K562 (cell line): ENCODE measurements at places on chromosomes 5 and 9. TPM values are rescaled to one million over a fixed set of nuclear protein-coding genes. Genes with fewer than 3 reads are reported as not detected.

DNA sequence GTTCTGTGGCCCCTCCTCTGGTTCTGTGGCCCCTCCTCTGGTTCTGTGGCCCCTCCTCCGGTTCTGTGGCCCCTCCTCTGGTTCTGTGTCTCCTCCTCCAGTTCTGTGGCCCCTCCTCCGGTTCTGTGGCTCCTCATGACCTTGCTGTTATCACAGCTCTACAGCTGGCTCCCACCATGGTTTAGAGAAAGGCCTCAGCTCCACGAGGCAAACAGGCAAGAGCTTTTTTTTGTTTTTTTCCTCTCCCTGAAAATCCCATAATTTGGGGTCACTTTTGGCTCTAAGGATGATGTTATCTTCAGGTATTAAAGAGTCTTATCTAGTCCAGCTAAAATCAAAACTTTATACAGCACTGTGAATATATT lies 31.8 kb downstream of the C5orf15 start:
- DNase-seq: peak; percentile 92

- DNase-seq: no peak
These were observed 54.5 kb downstream of the ADAMTS12 start for GRCh38 chr5:33837301-33837700.

GRCh38 chr5:16521521-16522483 lies 56.2 kb upstream of the ZNF622 start:
- DNase-seq: no peak

- DNase-seq: peak; percentile 25
These were observed 21.3 kb upstream of the AK3 start for GRCh38 chr9:4762108-4762885.

- DNase-seq: no peak
These were observed 7.1 kb upstream of the PJA2 start for GRCh38 chr5:109416882-109417281.

DNA sequence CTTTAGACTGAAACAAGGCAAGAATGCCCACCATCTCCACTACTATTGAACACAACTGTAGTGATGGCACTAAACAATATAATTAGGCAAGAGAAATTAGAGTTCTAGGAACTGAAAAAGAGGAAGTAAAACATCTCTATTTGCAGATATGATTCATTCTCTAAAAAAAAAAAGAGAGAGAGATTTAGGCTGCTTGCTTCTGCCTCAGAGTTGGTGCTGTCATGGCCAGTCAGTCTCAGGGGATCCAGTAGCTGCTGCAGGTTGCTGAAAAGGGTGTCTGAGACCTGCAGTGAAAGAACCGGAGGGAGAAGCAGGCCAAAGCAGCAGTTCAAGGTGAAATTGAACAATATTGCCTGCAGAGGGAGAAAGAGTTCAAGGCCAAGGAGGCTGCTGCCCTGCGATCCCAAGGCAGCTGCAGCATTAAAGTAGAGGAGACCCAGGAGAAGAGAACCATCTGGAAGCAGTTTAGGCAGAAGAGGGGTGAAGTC lies 72.5 kb downstream of the AP3B1 start:
- no peak for DNase-seq

- no peak for DNase-seq
These were observed 26.9 kb downstream of the MRPS30 start for GRCh38 chr5:44835693-44836092.

DNA sequence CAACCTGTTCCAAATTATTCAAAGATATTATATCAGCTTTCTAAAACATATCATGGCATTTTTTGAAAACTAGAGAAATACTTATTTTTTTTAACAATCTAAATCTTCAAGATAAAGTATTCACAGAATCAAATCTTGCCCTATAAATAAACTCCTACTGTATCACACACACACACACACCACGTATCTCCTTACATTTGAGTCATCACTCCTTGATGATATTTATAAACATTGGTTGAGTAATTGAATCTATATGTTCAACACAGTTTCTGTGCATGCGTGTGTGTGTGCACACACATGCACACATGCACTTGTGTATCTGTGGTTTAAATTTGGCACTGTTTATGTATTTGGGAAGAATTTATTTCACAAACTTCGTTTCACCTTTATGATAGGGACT lies 1716.4 kb downstream of the EFNA5 start:
- no peak for DNase-seq

The LCN12 gene
- total RNA-seq: not detected in 2 replicates

The TAF11L5 gene
- 0.53 TPM in 1 of 2 replicates, not detected in the other for total RNA-seq

DNA sequence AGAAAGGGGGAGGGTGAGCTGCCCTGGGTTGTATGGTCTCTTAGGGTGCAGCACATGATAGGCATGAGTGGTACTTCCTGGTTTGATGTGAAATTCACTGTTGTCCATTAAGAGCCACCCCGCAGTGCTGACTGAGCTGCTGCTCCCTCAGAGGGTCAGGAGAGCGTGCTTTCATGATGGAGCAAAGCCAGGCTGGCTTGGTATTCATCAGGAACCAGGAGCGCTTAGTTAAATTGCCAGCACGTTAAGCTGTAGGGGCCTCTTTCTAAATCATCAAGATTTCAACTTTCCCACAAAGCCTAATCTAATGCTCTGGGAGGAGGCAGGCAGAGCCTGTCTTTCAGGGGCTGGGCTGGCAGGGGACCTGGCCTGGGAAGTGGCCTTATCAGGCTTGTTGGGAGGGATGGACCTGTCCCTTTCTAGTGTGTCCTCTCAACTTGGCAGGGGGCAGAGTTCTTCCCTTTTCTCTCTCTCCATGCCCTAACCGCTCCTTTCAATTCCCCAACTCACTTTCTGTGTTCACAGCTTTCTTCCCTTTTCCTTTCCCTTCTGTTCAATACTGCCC lies 7.9 kb downstream of the CYSTM1 start:
- DNase-seq: no peak

DNA sequence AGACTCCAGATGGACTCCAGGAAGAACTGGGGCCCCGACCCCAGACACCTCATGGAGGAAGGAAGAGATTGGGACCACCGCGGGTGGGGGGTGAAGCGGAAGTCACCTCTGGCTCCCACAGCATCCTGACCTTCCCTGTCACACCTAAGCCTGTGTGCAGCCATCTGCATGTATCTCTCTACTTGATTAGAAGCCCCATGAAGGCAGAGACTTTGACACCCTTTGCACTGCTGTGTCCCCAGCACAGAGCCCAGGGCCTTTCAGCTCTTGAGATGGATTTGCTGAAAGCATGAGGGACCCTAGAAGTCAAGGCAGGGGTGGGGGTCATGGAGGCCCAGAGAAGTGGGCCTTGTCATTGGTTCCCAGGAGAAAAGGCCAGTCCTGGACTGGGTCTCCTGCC lies 2.8 kb upstream of the ENG start:
- no peak for DNase-seq

DNA sequence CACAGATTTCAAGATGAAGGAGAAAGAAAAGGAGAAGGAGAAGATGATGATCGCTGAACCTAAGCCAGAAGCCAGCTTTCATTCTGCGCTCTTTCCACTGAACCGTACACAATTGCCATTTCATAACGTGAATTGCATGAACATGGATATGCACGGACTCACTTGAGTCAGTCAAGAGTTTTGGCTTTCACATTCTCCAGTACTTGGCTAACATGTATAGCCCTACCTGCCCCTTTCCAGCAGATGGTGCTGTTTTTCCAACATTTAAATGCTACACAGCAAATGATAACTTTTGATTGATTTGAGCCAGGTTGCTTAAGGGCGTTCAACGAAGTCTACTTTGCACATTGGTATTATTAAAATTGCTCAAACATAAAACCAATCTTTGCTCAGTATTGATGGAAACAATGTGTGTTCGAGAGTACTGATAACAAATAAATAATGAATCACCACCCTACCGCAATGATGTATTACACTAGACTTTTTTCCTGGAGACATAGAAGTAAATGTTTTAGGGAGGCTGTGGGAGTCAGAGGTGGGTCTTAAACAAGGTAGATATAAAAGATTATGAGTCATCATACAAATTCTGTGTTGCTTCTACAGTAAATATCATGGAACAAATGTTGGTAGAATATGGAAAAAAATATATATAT lies 196.4 kb downstream of the TRPM3 start:
- DNase-seq: peak; percentile 18

- no peak for DNase-seq
These were observed 125.6 kb downstream of the LPAR1 start for GRCh38 chr9:110912419-110913291.

The TRIM41 gene
- total RNA-seq: 37.7 and 47.6 TPM in 2 replicates

The SH2D3C gene
- 0.83 and 0.89 TPM in 2 replicates for total RNA-seq

GRCh38 chr5:98368141-98368540 lies 405.3 kb upstream of the RGMB start:
- DNase-seq: no peak

- DNase-seq: no peak
These were observed 363.5 kb downstream of the CDH9 start for GRCh38 chr5:26674846-26675245.

GRCh38 chr5:135880801-135881200 lies 14.8 kb downstream of the IL9 start:
- no peak for DNase-seq

The AK8 gene
- total RNA-seq: not detected in 2 replicates

- DNase-seq: no peak
These were observed 184.4 kb downstream of the CWC27 start for GRCh38 chr5:64952951-64953673.
